Effector memory CD4-positive, alpha-beta T cell (primary cell): ENCODE measurements at places on chromosomes 12 and 14.
A peak's percentile ranks its signal among the peaks of the same experiment; 100 is the strongest.

DNA sequence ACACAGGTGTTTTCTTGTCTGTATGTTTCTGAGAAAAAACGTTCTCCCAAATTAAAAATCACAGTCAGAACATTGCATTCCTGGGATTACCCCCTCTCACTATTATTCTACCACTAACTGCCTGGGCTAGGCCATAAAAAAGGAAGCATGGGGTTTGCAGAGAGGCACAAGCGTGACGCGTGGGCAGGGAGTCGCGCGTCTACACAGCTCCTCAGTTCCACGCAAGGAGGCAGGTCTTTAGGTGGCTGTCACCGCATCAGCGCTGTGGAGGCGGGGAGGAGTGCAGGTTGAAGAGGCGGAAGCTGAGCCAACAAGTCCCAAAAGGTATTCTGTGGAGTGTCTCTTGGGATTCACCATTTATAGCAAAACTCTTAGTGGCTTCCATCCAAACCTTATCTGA, 109.9 kb downstream of the RIMBP2 start:
- H3K27ac ChIP-seq = no peak overlapping the region
- H3K27me3 ChIP-seq = no peaks in the 10 kb centered on the region
- no peak overlapping the region for H3K4me3 ChIP-seq
- H3K4me1 ChIP-seq = no peaks in the 10 kb centered on the region
- DNase-seq = no peak
- no peaks in the 10 kb centered on the region for H3K36me3 ChIP-seq

- no peak overlapping the region for H3K27ac ChIP-seq
- no peak for DNase-seq
- no peak overlapping the region for H3K4me3 ChIP-seq
- peaks cover 75% of the 10 kb centered on the region for H3K36me3 ChIP-seq
- no peaks in the 10 kb centered on the region for H3K4me1 ChIP-seq
Observed at GRCh38 chr12:57296291-57296690, 45.3 kb upstream of the STAC3 start.

DNA sequence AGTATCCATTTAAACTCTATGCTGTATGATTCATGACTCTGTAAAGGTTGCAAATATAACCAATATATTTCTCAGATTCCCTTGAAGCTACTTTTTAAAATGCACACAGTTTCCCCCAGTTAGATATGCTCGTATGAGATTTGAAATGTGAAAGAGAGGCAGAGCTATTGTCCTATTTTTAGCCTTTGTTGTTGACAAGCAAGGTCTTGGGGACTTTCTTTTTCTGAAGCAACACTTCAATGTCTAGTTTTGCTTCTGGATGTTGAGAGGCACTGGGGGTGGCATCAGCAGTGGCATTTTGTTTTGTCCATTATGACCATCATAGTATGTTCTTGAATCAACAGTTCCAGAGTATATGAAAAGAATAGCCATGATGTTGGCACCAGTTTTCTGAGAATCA, 63.4 kb downstream of the ASCL1 start:
- H3K36me3 ChIP-seq = no peaks in the 10 kb centered on the region
- H3K27ac ChIP-seq = no peak overlapping the region
- no peaks in the 10 kb centered on the region for H3K27me3 ChIP-seq
- H3K4me3 ChIP-seq = no peak overlapping the region
- DNase-seq = no peak

- peaks cover 60% of the 10 kb centered on the region for H3K36me3 ChIP-seq
- H3K27ac ChIP-seq = no peak overlapping the region
- no peak overlapping the region for H3K4me3 ChIP-seq
- H3K4me1 ChIP-seq = no peaks in the 10 kb centered on the region
- no peaks in the 10 kb centered on the region for H3K27me3 ChIP-seq
- no peak for DNase-seq
Observed at GRCh38 chr12:48695859-48696258, 13.8 kb upstream of the KANSL2 start.

- DNase-seq = no peak
- H3K36me3 ChIP-seq = no peaks in the 10 kb centered on the region
- no peak overlapping the region for H3K27ac ChIP-seq
- H3K4me3 ChIP-seq = no peak overlapping the region
Observed at GRCh38 chr12:116189692-116190091, 87.8 kb downstream of the MED13L start.

DNA sequence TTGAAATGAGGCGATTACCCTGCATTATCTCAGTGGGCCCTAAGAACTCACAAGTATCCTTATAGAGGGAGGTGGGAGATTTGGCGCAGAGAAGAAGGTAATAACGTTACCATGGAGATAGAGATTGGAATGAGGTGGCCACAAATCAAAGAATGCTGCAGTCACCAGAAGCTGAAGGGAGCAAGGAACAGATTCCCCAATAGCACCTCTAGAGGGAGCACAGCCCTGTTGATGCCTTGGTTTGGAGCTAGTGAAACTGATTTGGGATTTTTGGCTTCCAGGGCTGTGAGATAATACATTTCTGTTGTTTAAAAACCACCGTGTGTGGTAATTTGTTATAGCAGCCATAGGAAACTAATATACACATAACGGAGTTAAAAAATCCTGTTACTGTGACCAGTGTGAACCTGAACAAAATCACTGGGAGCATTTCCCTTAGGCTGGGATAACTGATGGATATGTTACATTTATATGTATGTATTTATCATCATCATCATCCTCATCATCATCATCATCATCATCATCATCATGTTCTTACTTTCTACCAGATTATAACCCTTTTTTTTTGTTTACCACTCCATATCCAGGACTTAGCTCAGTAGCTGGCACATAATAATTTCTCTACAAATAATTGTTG, 100.3 kb downstream of the LIN7A start:
- H3K4me1 ChIP-seq = no peaks in the 10 kb centered on the region
- no peaks in the 10 kb centered on the region for H3K27me3 ChIP-seq
- no peak overlapping the region for H3K27ac ChIP-seq
- H3K36me3 ChIP-seq = no peaks in the 10 kb centered on the region
- no peak overlapping the region for H3K4me3 ChIP-seq
- no peak for DNase-seq

DNA sequence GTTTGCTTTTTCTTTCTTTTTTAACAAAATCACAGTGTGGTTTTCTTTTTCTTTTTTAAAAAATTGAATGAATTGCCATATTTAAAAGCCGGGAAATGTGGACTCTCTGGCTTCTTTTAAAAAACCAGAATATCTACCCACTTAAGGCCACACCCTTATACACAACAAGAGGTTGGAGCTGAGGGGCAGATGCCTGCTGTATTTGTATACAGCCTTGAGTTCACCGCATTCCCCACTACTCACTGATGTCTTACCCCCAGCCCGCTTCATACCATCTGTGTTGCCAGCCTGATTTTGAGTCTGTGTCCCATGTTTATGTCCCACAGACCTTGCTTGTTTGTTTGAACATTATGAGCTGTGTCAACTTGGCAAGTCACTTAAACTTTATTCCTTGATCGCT, 14.3 kb downstream of the JDP2 start:
- H3K27me3 ChIP-seq = no peaks in the 10 kb centered on the region
- no peaks in the 10 kb centered on the region for H3K4me1 ChIP-seq
- H3K36me3 ChIP-seq = no peaks in the 10 kb centered on the region
- no peak for DNase-seq
- H3K27ac ChIP-seq = no peak overlapping the region

- no peaks in the 10 kb centered on the region for H3K27me3 ChIP-seq
- DNase-seq = no peak
- peaks cover 39% of the 10 kb centered on the region for H3K36me3 ChIP-seq
- H3K4me1 ChIP-seq = no peaks in the 10 kb centered on the region
- H3K27ac ChIP-seq = no peak overlapping the region
Observed at GRCh38 chr12:46357438-46358324, 14.9 kb downstream of the SLC38A2 start.

- no peak overlapping the region for H3K27ac ChIP-seq
- H3K4me3 ChIP-seq = no peak overlapping the region
- no peaks in the 10 kb centered on the region for H3K27me3 ChIP-seq
- peaks cover 15% of the 10 kb centered on the region for H3K4me1 ChIP-seq
- DNase-seq = no peak
Observed at GRCh38 chr12:51008329-51009055, 17.7 kb downstream of the SLC11A2 start.

DNA sequence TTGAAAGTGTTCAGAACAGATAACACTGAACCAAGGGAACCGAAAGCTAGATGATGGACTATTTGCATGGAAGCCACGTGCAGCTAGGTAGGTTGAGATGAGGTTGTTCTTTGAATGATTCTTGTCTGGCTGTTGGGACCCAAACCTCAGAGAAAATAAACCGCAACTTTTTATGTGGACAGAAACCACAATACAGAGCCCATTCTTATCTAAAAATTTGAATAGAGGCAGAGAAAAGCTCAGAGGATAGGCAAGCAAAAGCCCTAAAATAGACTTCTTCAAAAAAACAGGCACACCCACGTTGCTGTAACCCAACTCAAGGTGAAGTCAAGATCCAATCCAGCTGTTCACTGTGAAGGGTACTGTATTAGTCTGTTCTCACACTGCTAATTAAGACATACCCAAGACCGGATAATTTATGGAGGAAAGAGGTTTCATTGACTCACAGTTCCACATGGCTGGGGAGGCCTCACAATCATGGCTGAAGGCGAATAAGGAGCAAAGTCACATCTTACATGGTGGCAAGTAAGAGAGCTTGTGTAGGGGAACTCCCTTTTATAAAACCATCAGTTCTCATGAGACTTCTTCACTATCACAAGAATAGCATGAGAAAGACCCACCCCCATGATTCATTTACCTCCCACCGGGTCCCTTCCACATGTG, 353.8 kb downstream of the AACS start:
- H3K4me3 ChIP-seq = no peak overlapping the region
- H3K36me3 ChIP-seq = no peaks in the 10 kb centered on the region
- no peaks in the 10 kb centered on the region for H3K27me3 ChIP-seq
- H3K4me1 ChIP-seq = no peaks in the 10 kb centered on the region
- DNase-seq = no peak

DNA sequence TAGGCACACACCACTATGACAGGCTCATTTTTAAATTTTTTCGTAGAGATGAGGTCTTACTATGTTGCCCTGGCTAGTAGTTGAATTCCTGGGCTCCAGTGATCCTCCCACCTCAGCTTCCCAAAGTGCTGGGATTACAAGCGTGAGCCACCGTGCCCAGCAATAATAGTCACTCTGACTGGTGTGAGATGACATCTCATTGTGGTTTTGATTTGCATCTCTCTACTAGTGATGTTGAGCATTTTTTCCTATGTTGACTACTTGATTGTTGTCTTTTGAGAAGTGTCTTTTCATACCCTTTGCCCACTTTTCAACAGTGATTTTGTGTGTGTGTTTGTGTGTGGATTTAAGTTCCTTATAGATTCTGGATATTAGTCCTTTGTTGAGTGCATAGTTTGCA, 26.3 kb downstream of the ATP2A2 start:
- peaks cover 21% of the 10 kb centered on the region for H3K36me3 ChIP-seq
- no peaks in the 10 kb centered on the region for H3K27me3 ChIP-seq
- no peak overlapping the region for H3K4me3 ChIP-seq
- H3K27ac ChIP-seq = no peak overlapping the region
- peaks cover 17% of the 10 kb centered on the region for H3K4me1 ChIP-seq
- DNase-seq = no peak

- H3K4me3 ChIP-seq = peak overlapping the region; percentile 65
- H3K36me3 ChIP-seq = peaks cover 8% of the 10 kb centered on the region
- no peaks in the 10 kb centered on the region for H3K27me3 ChIP-seq
Observed at GRCh38 chr14:100067971-100068959, 3.0 kb downstream of the EVL start.

DNA sequence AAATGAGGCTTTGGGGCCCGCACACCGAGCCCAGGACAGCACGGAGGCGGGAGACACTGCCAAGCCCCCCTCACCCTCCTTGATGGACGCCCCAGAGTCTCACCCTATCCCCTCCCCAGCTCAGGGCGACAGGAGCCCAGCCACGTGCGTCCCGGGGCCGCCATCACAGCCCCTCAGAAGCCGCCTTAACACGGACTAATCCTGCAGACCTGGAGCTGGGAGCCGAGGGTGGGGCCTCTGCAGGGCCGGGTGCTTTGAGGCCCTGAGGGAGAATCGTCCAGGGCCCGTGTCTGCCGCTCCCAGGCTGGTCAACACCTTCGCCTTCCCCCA, 79.7 kb upstream of the FBRSL1 start:
- no peak overlapping the region for H3K27ac ChIP-seq
- H3K4me1 ChIP-seq = peaks cover 8% of the 10 kb centered on the region
- no peak for DNase-seq
- no peaks in the 10 kb centered on the region for H3K36me3 ChIP-seq
- no peak overlapping the region for H3K4me3 ChIP-seq

DNA sequence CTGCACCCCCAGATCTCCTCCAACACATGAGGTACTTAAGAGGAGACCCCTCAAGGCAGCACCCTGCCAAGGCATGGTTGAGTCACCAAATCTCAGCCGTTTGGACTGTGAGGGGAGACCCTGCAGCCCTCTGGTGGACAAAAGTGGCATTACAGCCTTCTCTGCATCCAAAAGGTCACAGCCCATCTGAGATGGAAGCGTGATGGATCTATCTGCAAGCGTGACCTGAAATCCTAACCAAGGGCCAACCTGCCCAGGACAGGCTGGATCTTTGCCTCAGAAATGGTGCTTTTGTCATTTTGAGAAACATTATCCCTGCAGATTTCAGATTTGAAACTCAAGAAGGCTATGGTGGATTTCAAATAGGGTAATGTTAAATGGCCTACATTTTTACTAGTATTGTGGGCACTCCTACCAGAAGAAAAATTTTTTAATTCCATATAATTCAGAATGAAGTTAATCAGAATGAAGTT, 23.7 kb upstream of the DHRS4 start:
- no peak overlapping the region for H3K4me3 ChIP-seq
- no peaks in the 10 kb centered on the region for H3K27me3 ChIP-seq
- H3K4me1 ChIP-seq = no peaks in the 10 kb centered on the region
- no peaks in the 10 kb centered on the region for H3K36me3 ChIP-seq

DNA sequence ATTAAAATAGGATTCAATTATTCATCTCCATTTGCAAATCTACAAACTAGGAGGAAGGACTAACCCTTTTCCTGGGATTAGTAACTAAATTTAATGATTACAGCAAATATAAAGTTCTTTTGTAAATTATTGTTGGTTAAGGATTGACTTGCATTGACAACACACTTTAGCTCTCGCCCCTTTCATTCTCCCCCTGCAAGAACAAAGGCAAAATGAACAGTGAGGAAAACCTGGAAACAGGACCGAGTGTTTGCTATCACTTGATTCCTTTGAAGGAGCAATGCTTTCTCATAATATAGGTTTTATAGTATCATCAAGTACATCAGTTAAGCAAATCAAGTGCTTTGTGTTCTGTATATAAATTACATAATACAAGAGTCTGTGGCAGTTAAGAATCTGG, 7.4 kb upstream of the COX16 start:
- H3K36me3 ChIP-seq = peaks cover 4% of the 10 kb centered on the region
- H3K27ac ChIP-seq = no peak overlapping the region
- H3K4me3 ChIP-seq = no peak overlapping the region
- H3K4me1 ChIP-seq = no peaks in the 10 kb centered on the region

DNA sequence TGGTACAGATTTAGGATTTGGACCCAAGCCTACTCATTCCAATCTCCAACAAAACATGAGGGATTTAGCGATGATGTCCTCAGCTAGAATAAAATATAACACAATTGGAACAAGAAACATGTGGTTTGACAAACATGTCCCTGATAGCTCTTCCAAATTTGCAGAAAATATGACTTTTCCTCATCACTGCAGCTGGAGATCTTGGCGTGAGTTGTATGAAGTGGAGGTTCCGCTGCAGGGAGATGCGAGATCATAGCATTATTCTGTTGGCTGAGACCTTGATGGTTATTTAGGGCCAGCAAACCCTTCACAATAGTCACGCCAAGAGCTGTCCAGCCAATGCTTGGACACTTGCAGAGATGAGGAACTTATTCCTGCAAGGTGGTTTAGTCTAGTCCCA, 413.4 kb upstream of the TBX3 start:
- no peak for DNase-seq
- H3K4me3 ChIP-seq = no peak overlapping the region
- H3K27ac ChIP-seq = no peak overlapping the region
